ENCODE measurements at places on chromosomes 2 and 18.

DNA sequence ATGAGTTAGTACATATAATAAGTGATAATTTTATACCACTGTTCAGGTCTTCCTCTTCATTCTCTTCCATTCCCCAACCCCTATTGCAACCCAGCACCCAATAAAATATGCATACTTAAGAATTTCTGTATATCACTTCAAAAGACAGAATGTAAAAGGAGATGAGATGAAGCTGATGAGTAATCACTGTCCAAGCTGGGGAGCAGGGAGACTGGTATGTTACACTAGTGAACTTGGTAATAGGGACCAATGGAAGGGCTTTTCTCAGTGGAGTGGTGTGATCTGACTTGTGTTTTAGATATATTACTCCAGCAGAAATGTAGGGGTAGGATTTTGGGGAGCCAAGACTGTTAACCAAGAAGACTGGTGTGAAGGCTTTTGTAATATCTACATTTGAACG, 18.0 kb upstream of the ARHGAP28 start:
- H3K4me3 ChIP-seq: no peak overlapping the region
- no peaks in the 10 kb centered on the region for H3K27me3 ChIP-seq
- H3K4me1 ChIP-seq: no peaks in the 10 kb centered on the region
- H3K36me3 ChIP-seq: no peaks in the 10 kb centered on the region

DNA sequence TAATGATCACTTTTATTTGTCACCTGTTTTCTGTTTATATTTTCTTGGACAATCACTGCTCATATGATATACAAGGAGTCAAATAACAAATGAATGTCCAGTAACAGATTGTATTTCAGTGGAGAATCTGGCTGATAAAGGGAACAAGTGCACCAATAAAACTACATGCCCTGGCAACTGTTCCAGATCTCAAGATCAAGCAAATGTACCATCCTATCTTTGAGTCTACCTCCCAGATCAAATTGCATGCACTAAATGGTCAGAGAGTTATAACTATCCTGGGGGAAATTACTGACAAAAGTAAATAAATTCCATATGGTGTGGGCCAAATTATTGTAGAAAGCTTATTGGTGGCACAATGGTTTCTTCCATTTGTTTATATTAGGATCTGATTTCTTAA, 452.8 kb downstream of the MBD2 start:
- H3K27ac ChIP-seq: no peak overlapping the region
- no peaks in the 10 kb centered on the region for H3K36me3 ChIP-seq
- no peaks in the 10 kb centered on the region for H3K4me1 ChIP-seq
- H3K27me3 ChIP-seq: no peaks in the 10 kb centered on the region
- DNase-seq: no peak
- H3K4me3 ChIP-seq: no peak overlapping the region

DNA sequence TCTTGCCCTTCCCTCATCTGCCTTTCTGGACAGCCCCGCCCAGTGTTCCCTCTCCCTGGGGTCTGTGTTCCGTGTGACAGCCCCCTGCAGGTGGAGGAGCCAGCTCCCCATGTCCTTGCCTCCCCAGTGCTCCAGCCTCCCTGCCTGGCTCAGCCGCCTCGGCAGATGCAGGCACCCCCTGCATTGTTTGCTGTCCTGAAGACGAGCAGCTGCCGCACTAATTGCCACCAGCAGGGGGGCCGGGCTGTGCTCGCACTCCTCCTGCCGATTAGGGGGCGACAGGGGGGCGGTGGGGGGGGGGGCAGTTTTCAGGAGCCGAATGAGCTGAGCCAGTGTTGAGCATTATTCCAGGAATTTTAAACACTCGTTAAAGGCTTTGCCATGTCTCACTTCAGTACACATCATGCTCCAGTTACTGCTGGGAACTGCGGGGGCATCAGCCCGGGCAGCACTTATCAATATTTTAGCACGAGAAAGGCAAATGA, 23.3 kb downstream of the SIX3 start:
- no peak for DNase-seq
- no peak overlapping the region for H3K4me3 ChIP-seq

- DNase-seq: no peak
- no peak overlapping the region for H3K27ac ChIP-seq
- H3K36me3 ChIP-seq: peaks cover 1% of the 10 kb centered on the region
Observed at GRCh38 chr18:37588289-37588688, 22.7 kb upstream of the CELF4 start.

DNA sequence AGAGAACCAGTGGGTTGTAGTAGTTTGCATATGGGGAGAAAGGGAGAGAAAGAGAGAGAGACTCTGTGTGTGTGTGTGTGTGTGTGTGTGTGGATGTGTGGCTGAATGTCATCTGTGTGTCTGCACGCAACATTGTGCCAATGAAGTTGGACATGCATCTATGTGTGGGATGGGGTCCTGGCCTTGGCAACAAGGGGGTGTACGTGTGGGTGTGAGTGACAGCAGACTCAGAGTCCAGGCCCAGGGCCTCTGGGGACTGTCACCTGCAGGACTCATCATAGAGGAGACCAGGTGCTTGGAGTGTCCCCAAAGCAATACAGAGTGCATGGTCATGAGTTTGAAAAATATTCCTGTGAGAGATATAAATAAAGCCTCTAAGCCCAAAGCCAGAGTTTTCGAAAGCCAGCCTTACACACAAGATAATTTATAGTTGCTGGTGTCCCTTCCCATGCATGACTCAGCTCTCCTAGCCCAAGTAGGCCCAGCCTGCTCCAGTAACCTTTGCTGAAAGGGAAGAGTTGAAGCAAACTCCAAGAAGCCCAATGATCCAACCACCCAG, 59.9 kb downstream of the TNP1 start:
- H3K36me3 ChIP-seq: no peaks in the 10 kb centered on the region
- no peaks in the 10 kb centered on the region for H3K4me1 ChIP-seq
- H3K4me3 ChIP-seq: no peak overlapping the region
- H3K27ac ChIP-seq: no peak overlapping the region

DNA sequence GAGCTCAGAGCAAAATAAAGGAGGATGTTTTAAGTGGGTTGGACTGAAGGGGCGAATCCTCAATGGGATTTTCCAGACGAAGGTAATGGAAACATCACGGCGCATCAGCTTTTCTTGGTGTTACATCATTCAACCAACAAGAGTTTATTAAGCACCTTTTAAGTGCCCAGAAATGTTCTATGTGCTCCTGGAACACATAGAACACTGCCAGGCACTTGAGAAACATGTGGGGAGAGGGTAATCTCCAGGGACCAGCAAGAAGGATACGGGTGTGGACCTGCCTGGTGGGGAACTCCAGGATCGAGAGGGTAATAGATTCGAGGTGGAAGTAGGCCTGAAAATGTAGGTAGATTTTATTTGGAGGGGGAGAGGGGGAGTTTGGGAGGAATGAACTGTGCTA, 168.6 kb downstream of the PRKCE start:
- peaks cover 32% of the 10 kb centered on the region for H3K4me1 ChIP-seq
- no peak overlapping the region for H3K4me3 ChIP-seq
- H3K36me3 ChIP-seq: peaks cover 3% of the 10 kb centered on the region

- no peak overlapping the region for H3K27ac ChIP-seq
- no peaks in the 10 kb centered on the region for H3K27me3 ChIP-seq
- no peaks in the 10 kb centered on the region for H3K36me3 ChIP-seq
- no peak for DNase-seq
- H3K4me1 ChIP-seq: no peaks in the 10 kb centered on the region
Observed at GRCh38 chr2:124563426-124563825, 538.3 kb downstream of the CNTNAP5 start.

All from central memory CD8-positive, alpha-beta T cell (primary cell).